Dermis microvascular lymphatic vessel endothelial cell (primary cell): ENCODE measurements at places on chromosomes 1 and 21.

GRCh38 chr1:108199201-108199691 is 897 bp downstream of the SLC25A24 start:
- no peak for DNase-seq

DNA sequence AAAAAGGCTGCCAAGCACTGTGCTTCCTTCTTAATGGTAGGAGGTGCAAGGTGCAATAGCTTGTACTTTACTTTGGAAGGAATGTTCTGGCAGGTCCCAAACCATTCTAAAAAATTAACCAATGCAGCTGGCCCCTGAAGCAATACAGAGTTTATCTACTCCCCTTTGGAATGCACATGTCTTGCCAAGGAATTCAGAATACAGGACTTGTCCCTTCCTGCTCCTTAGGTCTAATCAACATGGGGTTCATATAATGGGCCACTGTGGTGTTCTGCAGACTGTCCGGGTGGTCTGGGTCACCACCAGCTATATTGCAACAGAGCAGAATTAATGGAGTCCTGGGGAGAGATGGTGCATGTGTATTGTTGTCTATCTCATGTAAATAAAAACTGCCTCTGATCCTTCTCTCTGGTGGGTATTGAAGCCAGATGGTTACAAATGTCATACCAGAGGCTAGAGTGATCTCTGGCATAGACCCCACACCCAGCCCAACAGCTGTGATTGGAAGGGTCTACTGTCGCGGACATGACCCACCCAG is 112.8 kb downstream of the RIPK4 start:
- DNase-seq, result no peak

- no peak for DNase-seq
These were observed 27.6 kb upstream of the ARHGAP29 start for GRCh38 chr1:94265011-94265422.

GRCh38 chr1:175865041-175865766 is 121.8 kb upstream of the TNR start:
- DNase-seq, result no peak

DNA sequence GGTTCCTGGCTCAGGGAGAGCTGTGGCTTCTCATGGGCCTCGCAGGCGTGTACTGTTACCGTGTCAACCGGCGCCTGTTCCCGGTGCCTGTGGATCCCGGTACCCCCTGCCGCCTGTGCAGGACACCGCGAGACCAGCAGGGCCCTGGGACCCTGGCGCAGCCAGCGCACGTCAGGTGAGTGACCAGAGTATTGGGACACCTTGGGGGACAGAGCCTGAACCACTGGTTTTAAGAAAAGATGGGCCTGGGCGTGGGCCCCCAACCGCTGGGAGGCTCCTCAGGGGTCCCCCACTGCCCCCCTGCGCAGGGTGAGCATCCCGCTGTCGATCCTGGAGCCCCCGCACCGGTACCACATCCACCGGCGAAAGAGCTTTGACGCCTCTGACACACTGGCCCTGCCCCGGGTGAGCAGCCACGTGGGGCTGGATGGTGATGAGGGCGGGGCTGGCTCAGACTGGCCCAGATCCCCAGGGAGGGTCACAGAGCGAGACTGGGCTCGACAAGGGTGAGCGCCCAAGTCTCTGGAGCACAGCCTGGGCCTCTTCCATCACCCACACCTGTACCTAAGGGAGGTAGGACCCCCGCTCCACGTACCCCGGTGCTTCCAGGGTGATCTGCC is 10.5 kb downstream of the MIIP start:
- no peak for DNase-seq

GRCh38 chr1:25109531-25109951 is 122.8 kb downstream of the SYF2 start:
- DNase-seq, result no peak

DNA sequence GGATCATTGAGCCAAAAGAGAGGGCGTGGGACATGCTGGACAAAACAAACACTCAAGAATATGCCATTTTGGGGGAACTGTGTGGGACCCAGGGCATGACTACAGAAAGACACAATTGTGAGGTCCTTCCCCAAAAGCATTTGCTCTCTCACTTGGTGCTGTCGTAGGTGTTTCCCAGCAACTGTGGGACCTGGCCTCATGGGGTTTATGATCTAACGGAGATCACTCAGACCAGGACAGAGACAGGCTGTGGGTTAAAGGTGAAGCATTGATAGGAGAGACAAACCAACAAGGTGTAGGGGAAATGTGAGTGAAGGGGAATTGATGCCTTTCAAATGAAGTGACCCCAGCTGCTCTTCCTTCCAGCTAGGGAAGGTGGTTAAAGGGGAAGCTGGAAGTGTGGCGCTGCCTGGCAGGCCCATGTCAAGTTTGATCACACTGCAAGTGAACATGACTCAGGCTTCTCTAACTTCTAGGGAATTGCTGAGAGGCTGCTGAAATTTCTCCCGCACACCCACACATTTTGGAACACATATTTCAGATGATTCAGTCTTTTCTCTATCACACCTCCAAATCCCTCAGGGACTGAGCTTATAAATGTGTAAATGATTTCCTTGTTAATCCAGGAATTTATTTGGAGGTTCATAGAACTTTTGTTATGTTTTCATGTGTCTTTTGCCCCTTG is 30.2 kb downstream of the TRAF5 start:
- DNase-seq, result no peak

DNA sequence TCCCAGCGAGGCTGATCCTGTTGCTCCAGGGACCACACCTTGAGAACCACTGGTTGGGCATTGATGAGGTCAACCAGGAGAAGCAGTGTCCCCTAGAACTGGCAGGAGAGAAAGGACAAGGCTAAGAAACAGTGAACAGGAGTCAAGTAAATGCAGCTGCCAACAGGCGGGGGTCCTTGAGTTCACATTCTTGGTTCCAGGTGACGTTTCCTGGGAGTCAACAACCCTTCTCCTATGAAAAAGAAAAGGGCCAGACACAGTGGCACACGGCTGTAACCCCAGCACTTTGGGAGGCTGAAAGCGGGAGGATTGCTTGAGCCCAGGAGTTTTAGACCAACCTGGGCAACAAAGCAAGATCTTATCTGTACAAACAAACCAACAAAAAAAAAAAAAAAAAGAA is 98.3 kb downstream of the KAZN start:
- DNase-seq, result no peak
